ENCODE measurements at places on chromosomes 3 and 15.

DNA sequence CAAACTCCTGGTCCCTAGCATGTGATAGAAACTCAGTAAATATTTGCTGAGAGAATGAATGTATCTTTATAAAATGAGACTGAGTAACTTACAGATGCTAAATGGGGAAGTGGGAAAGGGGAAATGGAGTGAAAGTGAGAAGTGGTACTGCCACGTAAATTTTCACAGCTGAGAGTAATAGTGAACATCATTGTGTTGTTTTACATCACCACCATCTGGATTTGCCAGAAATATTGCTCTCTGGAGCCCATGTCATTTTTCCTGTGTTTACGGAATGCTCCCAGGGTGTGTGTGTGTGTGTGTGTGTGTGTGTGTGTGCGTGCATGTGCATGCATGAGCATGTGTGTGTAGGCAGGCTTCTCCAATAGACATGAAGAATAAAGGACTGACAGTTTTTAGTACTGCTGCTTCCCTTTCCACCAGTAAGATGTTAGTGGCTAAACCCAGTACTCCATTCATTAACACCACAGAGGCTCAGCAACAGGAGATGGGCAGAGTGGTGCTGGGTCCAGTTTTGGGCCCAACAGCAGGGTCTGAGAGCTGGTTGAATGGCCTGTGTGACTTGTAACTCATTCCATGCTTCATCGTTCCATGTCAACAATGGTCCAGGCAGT lies 57.3 kb downstream of the DIPK2A start:
- no peak for DNase-seq

GRCh38 chr3:32571192-32571485 lies 481 bp upstream of the DYNC1LI1 start:
- DNase-seq, result no peak

GRCh38 chr3:111761309-111761795 lies 97.7 kb upstream of the PHLDB2 start:
- no peak for DNase-seq

- DNase-seq, result peak; percentile 33
These were observed 72.1 kb downstream of the IL1RAP start for GRCh38 chr3:190585805-190586630.

DNA sequence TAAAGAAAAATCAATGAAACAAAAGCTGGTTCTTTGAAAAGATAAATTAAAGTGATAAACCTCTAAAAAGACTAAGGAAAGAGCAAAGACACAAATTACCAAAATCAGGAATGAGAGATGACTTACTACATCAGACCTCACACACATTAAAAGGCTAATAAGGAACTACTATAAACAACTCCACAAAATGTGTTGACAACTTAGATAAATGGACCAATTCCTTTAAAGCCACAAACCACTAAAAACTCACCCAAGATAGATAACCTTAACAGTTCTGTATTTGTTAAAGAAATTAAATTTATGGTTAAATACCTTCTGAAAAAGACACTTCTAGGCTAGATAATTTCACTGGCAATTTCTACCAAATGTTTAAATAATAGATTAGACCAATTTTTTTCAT lies 170.4 kb downstream of the SMAD6 start:
- no peak for DNase-seq

- no peak for DNase-seq
These were observed 31.3 kb downstream of the CD200 start for GRCh38 chr3:112364291-112364690.

GRCh38 chr3:108757404-108757982 lies at the start of gene RETNLB:
RETNLB (minus strand) TSS chr3:108757410; CDS start chr3:108757185, 225 bp downstream.
- DNase-seq, result no peak

GRCh38 chr15:69987492-69988489 lies 109.9 kb downstream of the TLE3 start:
- DNase-seq, result no peak
